Mesenteric fat pad (tissue), 1 donor: ENCODE measurements at places on chromosomes 11 and 22. TPM values are rescaled to one million over a fixed set of nuclear protein-coding genes. Genes with fewer than 3 reads are reported as not detected.
A peak's percentile ranks its signal among the peaks of the same experiment; 100 is the strongest.

The FOLR3 gene
- total RNA-seq = 18.4 TPM

The STK33 gene
- 1.3 TPM for total RNA-seq

DNA sequence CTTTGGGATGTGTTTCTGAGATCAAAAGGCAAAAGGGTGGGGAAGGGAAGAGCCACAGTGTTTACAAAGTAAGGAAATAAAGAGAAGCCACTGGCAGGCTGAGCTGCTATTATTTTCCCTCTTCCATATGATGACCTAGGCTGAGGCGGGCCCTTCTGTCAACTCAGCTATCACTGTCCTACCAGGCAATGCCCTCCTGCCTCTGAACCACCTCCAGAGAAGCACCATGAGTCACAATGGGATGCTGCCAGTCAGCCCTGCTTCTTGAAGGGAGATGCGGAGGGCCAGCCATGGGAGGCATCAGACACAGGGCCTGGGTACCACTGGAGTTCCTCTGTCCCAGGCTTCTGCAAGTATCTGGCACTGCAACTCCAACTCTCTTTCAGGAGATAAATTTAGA is 107.9 kb upstream of the BID start:
- DNase-seq = no peak

- peak; percentile 64 for DNase-seq
Observed at GRCh38 chr11:1660111-1660867, 30.7 kb downstream of the KRTAP5-5 start.

DNA sequence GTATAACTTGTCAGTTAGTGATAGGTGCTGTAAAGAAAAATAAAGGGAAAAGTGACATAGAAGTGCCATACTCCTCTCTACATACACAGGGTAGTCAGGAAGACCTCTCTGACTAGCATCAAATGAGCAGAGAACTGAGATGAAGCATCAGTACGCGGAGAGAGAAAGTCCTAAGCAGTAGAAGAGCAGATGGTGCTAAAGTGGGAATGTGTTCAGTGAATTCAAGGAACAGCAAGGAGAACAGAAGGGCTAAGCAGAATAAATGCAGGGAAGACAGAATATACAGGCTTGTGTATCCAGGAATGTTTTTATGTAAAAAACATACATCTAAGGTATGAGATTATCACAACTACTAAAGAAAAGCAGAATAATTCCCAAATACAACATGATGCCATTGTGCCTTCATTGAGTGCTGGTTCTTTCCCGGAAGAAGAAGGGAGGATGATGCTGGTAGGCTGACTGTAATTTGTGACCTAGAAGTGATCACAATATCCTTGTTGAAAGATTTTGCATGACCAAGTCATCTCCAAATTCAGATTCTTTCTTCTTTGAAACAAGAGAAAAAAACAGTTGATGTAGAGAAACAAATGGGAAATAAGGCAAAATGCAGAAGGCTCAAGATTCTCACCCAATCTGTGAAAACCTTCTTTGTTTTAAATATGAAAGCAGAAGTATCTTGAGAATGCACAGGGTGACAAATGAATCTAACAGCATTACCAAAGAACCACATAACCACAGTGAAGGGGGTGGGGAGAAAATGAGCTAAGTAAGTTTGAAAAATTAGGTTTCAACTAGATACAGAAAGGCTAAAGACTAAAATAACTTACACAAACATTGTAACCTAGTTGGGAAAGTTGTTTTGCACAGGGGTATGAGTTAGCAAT is 20.5 kb downstream of the MRE11 start:
- no peak for DNase-seq

DNA sequence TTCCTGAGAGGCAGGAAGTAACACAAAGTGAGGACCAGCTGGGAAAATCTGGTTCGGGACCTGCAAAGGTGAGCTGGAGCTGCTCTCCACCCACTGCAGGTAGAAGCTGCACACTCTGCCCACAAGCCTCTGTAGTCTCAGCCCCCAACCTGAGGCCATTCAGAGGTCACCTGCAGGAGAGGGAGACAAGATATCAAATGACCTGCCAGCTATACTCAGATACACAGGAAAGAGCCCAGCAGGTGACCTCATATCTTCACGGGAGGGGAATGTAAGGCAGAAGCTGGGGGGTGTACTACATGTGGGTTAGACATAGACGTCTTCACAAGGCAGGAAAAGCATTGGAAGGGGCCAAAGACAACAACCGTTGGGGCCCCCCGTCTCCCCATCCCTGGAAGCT is 86.1 kb downstream of the APIP start:
- DNase-seq = no peak

DNA sequence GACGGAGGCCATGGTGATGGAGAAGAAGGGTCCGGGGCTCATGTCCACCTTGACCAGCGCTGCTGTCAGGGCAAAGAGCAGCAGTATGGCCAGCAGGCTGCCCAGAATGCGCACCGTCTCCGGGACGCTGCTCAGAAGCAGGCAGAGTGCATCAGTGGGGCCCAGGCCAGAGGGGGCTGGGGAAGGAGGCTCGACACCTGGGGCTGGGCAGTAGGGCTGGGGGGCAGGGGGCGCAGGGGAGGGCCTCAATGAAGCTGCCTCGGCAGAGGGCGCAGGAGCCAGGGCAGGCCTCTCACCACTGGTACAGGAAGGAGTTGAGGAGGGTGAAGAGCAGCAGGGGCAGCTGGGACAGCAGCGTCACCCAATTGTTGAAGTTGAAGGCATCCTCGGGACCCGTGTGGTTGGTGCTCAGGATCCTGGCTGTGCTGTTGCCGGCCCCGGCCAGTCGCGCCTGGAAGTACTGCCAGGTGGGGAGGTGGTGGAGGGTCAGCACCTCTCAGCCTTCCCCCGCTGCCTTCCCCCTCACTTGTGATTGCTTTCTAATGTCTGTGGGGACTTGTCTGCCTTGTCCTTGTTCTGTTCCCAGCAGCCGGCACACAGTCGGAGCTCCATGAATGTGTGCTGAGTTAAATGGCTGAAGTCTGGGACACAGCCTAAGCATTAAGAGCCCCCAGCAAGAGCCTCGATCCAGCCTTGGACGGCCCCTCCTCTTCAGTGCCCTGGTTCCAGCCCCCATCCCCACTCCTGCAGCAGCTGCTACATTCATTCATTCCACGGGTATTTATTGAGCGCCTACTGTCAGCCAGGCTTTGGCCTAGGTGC is 2.3 kb downstream of the SLC29A2 start:
- DNase-seq = no peak

GRCh38 chr11:69278091-69278867 is 15.7 kb upstream of the MYEOV start:
- DNase-seq = no peak
